ENCODE measurements at places on chromosomes 1 and 21.
A peak's percentile ranks its signal among the peaks of the same experiment; 100 is the strongest.

GRCh38 chr1:11611638-11612327 is 42.4 kb downstream of the FBXO2 start:
- DNase-seq: no peak

GRCh38 chr21:32370998-32371766 is 21.6 kb downstream of the URB1 start:
- no peak for DNase-seq

DNA sequence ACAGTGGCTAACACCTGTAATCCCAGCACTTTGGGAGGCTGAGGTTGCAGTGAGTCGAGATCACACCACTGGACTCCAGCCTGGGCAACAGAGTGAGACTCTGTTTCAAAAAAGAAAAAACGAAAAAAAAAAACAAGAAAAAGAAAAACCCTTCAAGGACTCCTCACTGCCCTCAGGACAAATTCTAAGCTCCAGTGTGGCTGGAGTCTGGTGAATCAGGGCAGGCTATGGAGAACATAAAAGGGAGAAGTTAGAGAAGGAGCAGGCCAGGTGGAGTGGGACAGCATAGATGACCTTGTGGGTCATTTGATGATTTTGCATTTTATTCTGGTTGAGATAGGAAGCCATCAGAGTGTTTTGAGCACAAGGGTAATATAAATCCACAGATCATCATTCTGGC is 12.5 kb upstream of the UAP1 start:
- no peak for DNase-seq

DNA sequence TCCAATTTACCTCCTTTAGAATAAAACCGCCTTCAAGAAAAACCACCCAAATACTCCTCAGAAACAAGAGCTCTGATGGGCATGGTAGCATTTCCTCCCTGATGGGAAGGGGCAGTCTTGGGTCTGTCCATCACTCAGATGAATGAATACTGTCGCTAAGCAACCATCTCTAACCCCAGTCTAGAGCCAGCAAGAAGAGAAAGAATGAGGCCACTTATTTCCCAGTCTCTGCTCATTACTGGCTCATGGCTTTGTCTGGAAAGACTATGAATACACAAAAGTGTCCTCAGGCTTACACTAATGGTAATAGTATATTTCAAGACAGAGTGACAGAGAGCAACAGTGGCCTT is 51.0 kb upstream of the F3 start:
- DNase-seq: no peak

DNA sequence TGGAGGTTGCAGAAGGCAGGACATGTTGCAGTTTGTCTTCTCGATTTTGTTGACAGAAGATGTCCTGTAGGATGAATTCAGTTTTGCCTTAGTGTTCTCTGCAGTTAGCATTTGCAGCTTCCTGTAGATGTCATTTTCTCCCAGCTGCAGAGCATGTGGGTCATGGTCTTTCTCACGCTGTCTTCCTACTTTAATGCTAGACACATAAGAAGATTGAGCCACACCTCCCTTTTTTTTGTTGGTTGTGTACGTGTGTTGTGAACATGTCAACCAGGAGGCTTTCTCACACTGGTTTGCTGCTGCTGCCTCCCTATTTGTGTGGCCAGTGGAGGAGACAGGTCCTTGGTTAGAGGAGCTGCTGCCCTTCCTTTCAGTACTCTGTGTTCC is 110.7 kb downstream of the VPS13D start:
- DNase-seq: peak; percentile 22

DNA sequence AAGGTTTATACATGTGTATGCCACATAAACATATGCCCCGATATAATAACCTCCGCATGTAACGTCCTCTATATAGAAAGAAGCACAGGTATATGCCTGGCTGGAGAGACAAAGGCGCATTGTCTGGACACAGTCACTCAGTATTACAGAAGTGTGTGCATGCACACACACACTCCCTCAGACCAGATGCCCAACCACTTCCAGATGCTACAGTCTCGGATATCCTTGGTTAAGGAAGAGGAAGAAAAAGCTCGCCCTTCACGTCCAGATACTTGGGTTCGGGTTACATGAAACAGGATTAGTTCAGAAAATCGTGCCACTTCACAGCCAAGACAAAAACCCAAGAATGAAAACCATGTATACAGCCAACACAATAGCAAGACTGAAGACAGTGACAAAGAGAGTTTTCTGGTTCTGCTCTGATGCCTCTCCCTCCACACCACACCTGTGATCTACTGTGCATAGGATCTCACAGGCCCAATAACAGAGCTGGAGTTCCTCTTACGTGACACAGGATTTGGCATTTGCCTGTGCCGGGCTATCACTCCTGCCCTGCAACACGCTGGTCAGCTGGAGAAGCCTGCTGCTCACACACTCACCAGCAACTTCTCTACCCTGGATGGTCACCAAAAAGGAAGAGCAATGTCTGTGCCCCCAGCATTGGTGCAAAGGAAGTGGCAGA is 75.0 kb downstream of the SSBP3 start:
- DNase-seq: no peak
